ENCODE measurements at places on chromosomes 6 and 20. TPM values are rescaled to one million over a fixed set of nuclear protein-coding genes. Genes with fewer than 3 reads are reported as not detected.

Gene FRMD1
- total RNA-seq: not detected

GRCh38 chr6:37109714-37110499 lies 60.0 kb upstream of the PIM1 start:
- DNase-seq: no peak

DNA sequence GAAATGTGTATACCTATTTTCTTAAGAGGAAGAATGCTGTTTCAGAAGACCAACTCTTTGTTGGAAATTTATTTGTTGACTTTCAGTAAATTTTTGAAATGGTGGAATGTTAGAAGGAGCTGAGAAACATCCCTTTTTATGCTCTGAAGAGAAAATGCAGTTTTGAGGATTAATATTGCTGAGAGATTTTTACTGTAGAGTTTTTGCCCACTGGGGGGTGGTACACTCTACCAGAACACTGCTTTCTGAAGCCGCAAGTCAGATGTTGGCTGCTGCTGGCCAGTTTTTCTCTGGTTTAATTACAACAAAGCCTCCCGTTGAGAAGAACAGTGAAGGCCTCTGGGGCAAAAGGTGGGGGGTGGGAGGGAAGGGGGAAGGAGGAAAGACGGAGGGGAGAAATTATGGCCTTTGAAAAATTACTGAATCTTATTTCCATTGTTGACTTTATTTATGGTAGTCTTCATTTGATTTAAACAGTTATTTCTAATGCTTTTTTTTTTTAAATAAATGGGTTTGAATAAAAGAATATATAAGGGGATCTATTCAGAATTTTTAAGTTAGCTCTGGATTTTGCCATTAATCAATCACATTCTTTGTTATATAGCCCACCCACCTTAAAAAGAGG lies 3.0 kb downstream of the FLRT3 start:
- DNase-seq: peak; percentile 62

Gene KCNK5
- total RNA-seq: not detected

Gene SLC23A2
- total RNA-seq: 21.1 TPM

GRCh38 chr6:142400495-142400894 lies 98.7 kb downstream of the ADGRG6 start:
- DNase-seq: peak; percentile 54

Gene GSTA1
- not detected for total RNA-seq

Gene DEFB132
- not detected for total RNA-seq

Gene TRMT11
- total RNA-seq: 17.1 TPM

GRCh38 chr6:118739696-118740353 lies 88.4 kb upstream of the CEP85L start:
- DNase-seq: no peak

DNA sequence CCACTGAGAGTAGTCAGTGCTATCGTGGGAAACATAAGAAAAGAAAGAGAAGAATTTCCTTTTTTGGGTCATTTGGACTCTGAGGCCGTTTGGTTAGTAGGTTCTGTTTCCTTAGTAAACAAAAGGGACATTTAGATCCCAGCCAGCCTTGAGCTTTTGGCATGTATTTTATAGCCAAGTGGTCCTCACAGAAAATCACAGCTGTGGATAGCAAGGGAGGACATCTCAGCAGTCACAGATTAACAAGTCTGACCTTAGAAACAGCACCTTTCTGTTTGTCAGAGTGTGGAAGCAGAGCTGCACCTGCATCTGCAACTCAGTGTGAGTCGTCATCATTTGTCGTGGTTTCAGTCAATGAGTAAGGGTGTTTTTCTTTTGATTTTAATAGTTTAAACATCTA lies 40.5 kb downstream of the FAM120B start:
- no peak for DNase-seq

GRCh38 chr6:41280381-41281057 lies 6.0 kb downstream of the TREM1 start:
- DNase-seq: peak; percentile 40

DNA sequence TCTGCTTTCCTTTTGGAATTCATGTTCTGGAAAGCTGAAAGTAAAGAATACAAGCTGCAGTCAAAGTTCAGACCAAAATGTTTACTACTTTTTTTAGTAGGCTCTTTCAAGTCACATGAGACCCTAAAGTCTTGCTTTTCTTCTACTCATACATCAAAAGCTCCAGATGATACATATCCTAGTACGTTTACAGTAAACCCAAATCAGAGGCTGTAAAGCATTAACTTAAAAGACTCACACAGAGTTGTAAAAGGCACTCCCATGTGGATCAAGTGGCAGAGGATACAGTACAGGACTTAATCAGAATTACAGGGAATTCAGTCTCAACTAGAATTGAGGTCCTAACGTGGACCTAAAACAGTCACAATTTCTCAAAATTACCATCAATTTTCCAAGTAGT lies 40.7 kb downstream of the STK38 start:
- no peak for DNase-seq

- peak; percentile 47 for DNase-seq
Measured at GRCh38 chr6:87944541-87944954, 103.1 kb upstream of the SPACA1 start.

Gene WFDC10B
- total RNA-seq: 0.39 TPM

DNA sequence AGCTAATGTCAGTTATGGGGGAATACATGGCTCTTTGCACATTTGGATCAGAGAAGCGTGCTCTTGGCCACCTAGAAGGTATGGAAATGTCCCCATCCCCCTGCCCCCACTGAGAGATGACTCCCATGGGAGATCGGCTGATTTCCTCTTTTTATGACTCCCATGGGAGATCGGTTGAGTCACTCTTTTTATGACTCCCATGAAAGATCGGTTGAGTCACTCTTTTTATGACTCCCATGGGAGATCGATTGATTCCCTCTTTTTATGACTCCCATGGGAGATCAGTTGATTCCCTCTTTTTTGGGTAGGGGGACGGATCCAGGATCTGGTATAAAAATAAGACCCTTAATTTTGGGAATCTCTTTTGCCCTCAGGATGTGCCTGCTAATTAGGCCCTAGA lies 10.3 kb upstream of the TAAR9 start:
- peak; percentile 63 for DNase-seq

GRCh38 chr20:40883097-40883496 lies 145.5 kb upstream of the TOP1 start:
- no peak for DNase-seq

Gene GPX5
- total RNA-seq: not detected

DNA sequence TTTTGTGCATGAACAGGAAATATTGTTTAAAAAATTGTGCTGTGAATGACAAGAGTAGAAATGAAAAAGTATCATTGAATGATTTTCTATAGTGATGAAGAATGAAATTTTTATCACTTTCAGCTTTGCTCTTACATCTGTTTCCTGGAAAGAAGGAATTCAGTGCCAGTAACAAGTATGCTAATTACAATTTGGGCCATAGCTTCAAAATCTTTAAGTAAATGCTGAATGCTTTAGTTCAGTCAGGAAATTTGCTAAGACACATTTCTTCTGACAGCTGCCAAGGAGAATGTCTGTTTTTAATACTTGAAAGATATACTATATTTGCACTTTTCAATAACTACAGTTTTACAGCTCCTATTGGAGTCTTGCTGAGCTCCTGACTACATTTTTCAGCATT lies 203.7 kb upstream of the RSPO3 start:
- DNase-seq: no peak

Gene C20orf202
- not detected for total RNA-seq

DNA sequence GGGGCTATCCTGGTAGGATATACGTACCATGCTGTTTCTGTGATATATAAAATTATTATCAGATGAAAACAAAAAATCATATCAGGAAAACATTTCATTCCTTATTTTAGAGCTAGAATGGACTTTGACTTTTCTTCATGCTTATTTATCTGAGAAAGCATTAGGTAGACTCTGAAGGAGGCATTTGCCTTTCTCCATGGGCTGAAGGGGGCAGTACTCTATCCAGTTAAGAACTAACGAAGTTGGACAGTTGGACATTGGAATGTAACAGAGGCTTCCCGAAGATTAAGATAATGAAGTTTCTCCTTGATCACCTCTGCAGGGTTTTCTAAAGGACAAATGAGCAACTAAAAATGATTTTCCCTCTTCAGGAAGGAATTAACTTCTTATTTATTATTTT lies 233.9 kb downstream of the SAMD5 start:
- no peak for DNase-seq
